ENCODE measurements at places on chromosomes 16 and 17.

GRCh38 chr16:12703935-12704334 lies 99.8 kb downstream of the CPPED1 start:
- DNase-seq = no peak

DNA sequence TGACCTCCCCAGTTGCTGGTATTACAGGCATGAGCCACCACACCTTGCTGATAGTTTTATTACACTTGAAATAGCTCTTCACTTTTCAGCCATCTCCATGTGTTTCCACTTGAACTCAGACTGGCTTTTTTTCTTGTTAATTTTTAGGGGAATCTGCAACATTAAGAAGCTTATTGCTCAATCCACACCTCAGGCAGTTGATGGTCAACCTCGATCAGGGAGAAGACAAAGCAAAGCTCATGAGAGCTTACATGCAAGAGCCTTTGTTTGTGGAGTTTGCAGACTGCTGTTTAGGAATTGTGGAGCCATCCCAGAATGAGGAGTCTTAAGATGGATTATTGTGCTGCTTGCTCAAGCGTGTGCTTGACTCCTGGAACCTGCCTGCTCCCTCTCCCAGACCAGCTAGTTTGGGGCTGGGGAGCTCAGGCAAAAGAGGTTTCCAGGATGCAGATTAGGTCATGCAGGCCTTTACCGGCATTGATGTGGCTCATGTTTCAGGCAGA lies 8.6 kb downstream of the ZNHIT3 start:
- DNase-seq = no peak

DNA sequence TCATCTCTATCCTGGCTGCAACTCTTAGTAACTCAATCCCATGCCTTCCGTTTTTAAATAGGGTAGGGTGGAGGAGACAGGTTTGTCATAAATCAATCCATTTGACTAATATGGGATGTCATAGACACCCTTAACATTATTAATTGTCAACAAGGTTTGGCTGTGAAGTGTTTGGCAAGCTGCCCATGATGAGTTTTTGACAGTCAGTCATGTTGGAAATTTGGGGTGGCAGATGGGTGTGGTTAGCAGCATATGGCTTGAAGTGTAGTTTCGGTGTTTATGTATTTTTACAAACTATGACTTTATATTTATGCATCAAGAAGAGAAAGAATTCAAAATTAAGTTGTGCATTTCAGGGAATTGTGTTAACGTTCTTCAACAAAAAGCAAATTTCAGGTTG lies 221.8 kb upstream of the CDH5 start:
- DNase-seq = no peak

GRCh38 chr17:20284022-20284421 lies 183.3 kb downstream of the LGALS9B start:
- no peak for DNase-seq

DNA sequence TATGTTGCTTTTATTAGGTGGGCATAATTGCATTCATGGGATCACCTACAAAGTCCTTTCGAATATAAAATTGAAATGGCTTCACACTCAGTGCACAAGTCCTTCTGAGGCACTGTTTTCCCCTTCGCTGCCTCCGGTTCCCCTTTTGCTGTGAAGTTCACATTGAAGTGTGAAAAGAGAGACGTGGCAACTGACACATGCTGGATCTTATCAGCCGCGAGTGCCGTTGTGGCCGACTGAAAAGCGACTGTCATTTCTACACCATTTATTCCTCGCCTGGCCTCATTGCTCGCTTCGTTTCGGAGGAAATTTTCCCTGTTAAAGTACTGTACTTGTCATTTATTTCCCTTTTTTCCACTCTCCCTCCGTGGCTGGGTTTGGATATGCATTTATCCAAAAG lies 423.5 kb downstream of the MAF start:
- DNase-seq = no peak

DNA sequence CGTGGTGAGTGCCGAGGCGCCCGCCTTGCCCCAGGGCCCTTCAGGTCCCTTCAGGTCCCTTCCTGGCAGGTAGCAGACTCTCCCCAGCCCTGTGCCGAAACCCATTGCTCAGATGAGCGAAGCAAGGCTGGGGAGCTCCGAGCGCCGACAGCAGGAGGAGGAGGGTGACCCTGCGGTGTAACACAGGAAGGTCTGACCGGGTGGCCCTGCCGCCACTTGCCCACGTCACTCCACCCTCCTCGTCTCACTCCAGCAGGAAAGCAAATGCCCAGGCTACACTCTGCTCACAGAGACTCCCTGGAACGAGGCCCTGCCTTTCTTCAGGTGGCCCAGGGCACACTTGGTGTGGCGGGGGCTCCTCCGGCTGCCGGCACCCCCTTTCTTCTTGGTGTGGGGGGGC lies 57.2 kb downstream of the ACTG1 start:
- no peak for DNase-seq

GRCh38 chr17:39138431-39139160 lies 12.8 kb downstream of the PLXDC1 start:
- DNase-seq = no peak

DNA sequence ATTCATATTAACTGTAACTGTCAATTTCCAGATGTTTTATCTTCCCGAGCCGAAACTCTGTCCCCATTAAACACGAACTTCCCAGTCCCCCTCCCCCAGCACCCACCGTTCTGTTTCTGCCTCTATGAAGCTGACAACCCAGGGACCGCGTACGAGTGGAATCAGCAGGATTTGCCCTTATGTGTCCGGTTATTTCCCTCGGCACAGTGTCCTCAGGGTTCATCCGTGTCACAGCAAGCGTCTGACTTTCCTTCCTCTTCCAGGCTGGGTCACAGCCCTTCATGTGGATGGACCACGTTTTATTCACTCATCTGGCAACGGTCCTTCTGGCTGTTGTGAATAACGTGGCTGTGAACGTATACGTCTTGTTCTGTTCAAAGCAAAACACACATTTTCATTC lies 31.3 kb downstream of the METRNL start:
- DNase-seq = no peak

All from occipital lobe (tissue), 3 donors.